ENCODE measurements at places on chromosomes 5 and 9.
A peak's percentile ranks its signal among the peaks of the same experiment; 100 is the strongest.

DNA sequence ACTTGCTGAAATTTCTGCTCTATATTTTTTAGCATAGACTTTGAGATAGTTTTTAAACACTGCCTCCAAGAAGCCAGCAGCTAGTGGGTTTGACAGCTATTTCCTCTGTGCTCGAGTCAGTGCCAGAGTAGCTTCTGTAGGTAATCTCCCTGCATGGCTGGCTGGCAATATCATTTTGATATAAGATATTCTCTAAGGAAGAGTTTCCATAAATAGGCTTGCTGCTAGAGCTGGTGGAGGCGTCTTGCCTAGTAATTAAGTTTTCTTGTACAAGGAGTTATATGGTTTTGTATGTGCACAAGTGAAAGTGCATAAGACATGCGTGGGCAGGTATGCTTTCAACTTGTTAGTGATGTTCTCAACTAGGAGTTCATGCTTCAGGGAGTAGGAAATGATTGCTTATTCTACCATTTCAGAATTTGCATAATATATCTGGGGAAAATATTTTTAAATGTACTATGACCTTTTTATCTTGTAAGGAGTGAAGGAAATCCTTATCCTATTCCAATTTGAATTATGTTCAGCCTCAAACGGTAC lies 74.1 kb upstream of the CCL21 start:
- DNase-seq: no peak

DNA sequence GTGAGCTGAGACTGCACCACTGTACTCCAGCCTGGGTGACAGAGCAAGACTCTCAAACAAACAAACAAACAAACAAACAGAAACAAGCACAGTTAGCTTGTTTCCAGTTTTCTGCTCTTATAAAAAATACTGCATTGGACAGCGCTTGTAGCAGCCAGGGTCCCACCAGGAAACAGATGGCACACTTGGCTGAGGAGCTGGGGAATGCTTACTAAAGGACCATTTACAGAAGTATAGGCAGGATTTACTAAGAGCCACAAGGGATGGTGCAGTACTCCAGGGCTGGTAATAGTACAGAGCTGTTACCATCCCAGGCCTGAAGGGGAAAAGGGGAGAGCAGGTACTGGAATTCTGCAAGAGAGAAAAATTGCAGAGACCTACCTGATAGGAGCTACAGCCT lies 5.2 kb upstream of the ANKS6 start:
- peak; percentile 36 for DNase-seq

GRCh38 chr5:34876275-34876674 lies 37.3 kb downstream of the TTC23L start:
- DNase-seq: no peak

GRCh38 chr5:52840277-52841050 lies 52.7 kb downstream of the ITGA1 start:
- no peak for DNase-seq

DNA sequence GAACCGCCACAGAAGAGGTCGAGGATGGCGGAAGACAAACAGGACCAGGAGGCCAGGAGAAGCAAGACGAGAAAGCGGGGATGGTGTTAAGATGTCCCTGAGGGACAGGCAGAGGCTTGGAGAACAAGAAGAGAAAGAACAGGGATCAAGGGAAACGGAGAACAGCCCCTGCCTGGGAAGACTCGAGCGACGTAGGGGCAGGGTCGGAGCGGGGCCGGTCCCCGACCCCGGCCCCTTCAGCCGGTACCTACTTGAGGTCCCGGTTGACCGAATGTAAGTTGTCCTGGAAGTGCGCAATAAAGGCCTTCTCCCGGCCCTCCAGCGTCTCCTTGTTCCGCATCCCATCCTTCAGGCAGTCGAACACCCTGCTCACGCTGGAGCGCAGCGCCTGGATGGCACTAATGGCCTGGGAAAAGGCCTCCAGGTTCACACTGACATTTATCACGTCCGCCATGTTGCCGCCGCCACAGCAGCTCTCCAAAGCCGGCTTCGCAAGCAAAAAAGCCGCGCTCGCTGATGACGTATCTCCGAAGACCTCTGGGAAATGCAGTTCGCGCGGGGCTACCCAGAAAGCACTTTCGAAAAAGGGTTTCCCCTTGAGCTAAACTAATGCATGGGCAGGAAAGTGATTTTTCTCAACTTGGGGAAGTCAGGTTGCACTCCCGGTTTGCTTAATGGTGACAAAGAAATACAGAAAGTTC lies at the start of gene MED27:
Gene MED27 (minus strand): TSS at position 477 of the 701 bp plus-strand sequence. CDS start 23 bp downstream, at position 454.
- peak; percentile 63 for DNase-seq

Measured in H1 (cell line).